ENCODE measurements at places on chromosomes 4 and X. TPM values are rescaled to one million over a fixed set of nuclear protein-coding genes. Genes with fewer than 3 reads are reported as not detected.

Gene ZC4H2
- 1.3 TPM for total RNA-seq

Gene TEX13D
- not detected for total RNA-seq

Gene UGT2B10
- total RNA-seq: not detected

Gene PDLIM3
- 1.6 TPM for total RNA-seq

Gene RRAGB
- total RNA-seq: 16.9 TPM

Gene AMOT
- total RNA-seq: not detected
